Liver (tissue), 10 donors: ENCODE measurements at places on chromosomes 12 and 14.

GRCh38 chr14:85528080-85528896, 1.7 kb upstream of the FLRT2 start:
- DNase-seq: no peak
- no peak overlapping the region for H3K27ac ChIP-seq
- peaks cover 33% of the 10 kb centered on the region for H3K4me1 ChIP-seq
- no peaks in the 10 kb centered on the region for H3K36me3 ChIP-seq
- peaks cover 2% of the 10 kb centered on the region for H3K27me3 ChIP-seq
- no peak overlapping the region for H3K4me3 ChIP-seq

- no peaks in the 10 kb centered on the region for H3K36me3 ChIP-seq
- no peak for DNase-seq
- H3K4me1 ChIP-seq: no peaks in the 10 kb centered on the region
- no peak overlapping the region for H3K27ac ChIP-seq
- no peak overlapping the region for H3K4me3 ChIP-seq
These were observed 64.1 kb upstream of the MDGA2 start for GRCh38 chr14:47739541-47739940.

DNA sequence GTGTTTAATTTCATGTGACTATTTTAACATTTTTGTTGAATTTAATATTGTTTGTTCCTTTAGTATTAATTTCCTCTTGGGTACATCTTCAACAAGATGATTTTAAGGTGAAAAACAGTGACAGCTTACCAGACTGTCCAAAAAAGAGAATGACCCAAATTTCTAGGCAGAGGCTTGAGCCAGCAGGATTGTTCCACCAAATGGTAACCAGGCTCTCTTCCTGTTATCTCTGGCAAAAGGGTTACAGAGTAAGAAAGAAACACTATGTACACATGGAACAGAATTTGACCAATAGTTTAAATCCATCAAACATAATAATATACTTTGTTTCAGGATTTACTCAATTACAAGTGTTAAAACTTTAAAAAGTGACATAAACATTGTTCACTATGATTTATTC, 39.0 kb downstream of the YAF2 start:
- H3K36me3 ChIP-seq: peaks cover 1% of the 10 kb centered on the region
- DNase-seq: no peak
- H3K27me3 ChIP-seq: no peaks in the 10 kb centered on the region
- H3K4me3 ChIP-seq: no peak overlapping the region
- H3K4me1 ChIP-seq: no peaks in the 10 kb centered on the region

- no peak for DNase-seq
- H3K36me3 ChIP-seq: peaks cover 58% of the 10 kb centered on the region
These were observed 17.5 kb upstream of the ATF1 start for GRCh38 chr12:50746431-50746830.

- no peak for DNase-seq
- H3K4me3 ChIP-seq: no peak overlapping the region
- no peak overlapping the region for H3K27ac ChIP-seq
- H3K36me3 ChIP-seq: no peaks in the 10 kb centered on the region
These were observed 55.9 kb downstream of the CCDC92 start for GRCh38 chr12:123916729-123917128.

- peaks cover 5% of the 10 kb centered on the region for H3K27me3 ChIP-seq
- no peaks in the 10 kb centered on the region for H3K36me3 ChIP-seq
- no peak for DNase-seq
- peak overlapping the region; percentile 41 for H3K4me3 ChIP-seq
These were observed 441 bp downstream of the PDE3A start for GRCh38 chr12:20368651-20369304.

GRCh38 chr12:66555113-66555512, 123.8 kb downstream of the GRIP1 start:
- H3K27me3 ChIP-seq: no peaks in the 10 kb centered on the region
- no peak overlapping the region for H3K4me3 ChIP-seq
- no peaks in the 10 kb centered on the region for H3K36me3 ChIP-seq
- H3K27ac ChIP-seq: no peak overlapping the region
- no peak for DNase-seq
- no peaks in the 10 kb centered on the region for H3K4me1 ChIP-seq

DNA sequence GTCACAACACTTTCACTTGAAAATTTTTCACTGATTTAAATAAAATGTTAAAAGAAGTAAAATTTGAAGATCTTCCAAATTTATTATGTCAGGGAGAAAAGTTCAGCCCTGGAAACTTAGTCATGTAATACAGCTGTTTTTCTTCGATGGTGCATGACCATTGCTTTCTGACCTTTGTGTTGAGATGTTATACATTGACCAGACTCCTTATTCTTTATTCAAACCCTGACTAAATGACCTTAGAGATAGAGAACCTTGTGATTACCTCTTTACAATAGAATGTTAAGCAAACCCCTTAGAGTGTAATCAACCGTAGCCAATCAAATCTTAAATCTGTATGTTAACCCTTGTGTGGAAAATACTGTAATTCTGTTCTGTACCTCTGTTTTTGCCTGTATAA, 34.5 kb downstream of the PLCZ1 start:
- DNase-seq: no peak
- H3K36me3 ChIP-seq: no peaks in the 10 kb centered on the region
- H3K27ac ChIP-seq: no peak overlapping the region
- no peaks in the 10 kb centered on the region for H3K4me1 ChIP-seq

- no peaks in the 10 kb centered on the region for H3K4me1 ChIP-seq
- no peak overlapping the region for H3K4me3 ChIP-seq
- H3K36me3 ChIP-seq: no peaks in the 10 kb centered on the region
- H3K27ac ChIP-seq: no peak overlapping the region
- no peak for DNase-seq
These were observed 125.0 kb upstream of the PZP start for GRCh38 chr12:9333161-9333560.

DNA sequence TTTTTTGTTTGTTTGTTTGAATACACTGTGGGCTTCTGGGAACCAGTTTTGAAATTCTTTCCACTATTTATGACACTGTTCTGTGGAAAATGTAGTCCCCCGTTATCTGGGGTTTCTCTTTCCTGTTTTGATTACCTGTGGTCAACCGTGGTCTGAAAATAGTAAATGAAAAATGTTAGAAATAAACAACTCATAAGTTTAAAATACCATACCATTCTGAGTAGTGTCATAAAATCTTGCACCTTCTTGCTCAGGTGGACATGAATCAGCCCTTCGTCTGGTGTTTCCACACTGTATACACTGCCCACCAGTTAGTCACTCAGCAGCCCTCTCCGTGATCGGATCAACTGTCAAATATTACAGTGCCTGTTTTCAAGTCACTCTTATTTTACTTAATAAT, 5.1 kb upstream of the PAPOLA start:
- H3K36me3 ChIP-seq: no peaks in the 10 kb centered on the region
- no peaks in the 10 kb centered on the region for H3K27me3 ChIP-seq
- no peak overlapping the region for H3K4me3 ChIP-seq
- H3K4me1 ChIP-seq: no peaks in the 10 kb centered on the region
- DNase-seq: no peak
- no peak overlapping the region for H3K27ac ChIP-seq

DNA sequence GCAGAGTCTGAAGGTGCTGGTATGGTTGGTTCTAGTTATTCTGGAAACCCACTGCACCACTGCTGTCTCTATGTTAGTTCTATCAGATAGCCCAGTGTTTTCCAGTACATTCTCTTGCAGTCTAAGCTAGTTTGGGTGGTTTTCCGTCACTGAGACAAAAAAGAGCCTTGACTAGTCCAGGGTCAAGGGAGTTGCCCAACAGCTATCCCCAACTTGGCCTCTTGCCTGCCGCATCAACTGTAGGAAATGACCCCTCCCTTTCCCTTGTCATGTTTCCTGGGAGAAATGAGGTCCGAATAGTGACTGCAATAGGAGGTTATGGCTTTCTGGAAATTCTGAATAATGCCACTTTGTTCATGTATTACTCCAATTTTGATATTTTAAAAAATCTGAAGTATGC, 160.4 kb downstream of the EFCAB11 start:
- no peak overlapping the region for H3K4me3 ChIP-seq
- H3K27me3 ChIP-seq: no peaks in the 10 kb centered on the region
- no peaks in the 10 kb centered on the region for H3K4me1 ChIP-seq
- H3K27ac ChIP-seq: no peak overlapping the region
- H3K36me3 ChIP-seq: no peaks in the 10 kb centered on the region

DNA sequence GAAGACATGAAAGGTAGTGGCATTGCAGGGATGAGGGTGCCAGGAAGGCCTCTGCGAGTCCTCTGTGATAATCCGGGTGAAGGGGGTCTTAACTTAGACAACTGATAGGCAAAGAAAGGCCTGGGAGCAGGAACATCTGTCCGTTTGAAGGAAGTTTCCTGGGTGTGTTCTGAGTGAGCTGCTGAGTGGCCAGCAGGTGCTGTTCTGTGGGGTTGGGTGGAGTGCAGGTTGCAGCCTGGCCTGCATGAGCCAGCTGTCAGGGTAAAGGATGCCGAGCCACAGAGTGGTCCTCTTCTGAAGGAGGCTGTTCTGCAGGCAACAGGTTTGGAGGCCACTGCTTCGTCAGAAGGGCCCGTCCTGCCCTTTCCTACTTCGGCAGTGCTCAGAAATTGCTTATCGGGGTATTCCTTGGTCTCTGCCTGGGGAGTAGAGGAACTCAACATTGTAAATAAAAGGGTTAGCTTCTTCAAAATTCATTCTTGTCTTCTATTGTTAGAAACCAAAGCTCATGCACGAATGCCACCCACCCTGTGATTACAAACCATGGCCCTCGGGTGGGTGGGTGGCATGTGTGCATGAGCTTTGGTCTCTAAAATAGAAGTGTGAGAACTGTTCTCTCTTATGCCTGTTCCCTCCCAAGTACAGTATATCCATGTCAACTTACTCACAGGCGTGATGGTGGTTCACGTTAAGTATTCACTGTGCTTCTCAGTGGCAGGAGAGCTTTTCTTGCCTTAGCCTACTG, 118.9 kb downstream of the CHST11 start:
- H3K27ac ChIP-seq: no peak overlapping the region
- H3K27me3 ChIP-seq: no peaks in the 10 kb centered on the region
- no peak for DNase-seq
- H3K4me1 ChIP-seq: no peaks in the 10 kb centered on the region
- no peaks in the 10 kb centered on the region for H3K36me3 ChIP-seq

DNA sequence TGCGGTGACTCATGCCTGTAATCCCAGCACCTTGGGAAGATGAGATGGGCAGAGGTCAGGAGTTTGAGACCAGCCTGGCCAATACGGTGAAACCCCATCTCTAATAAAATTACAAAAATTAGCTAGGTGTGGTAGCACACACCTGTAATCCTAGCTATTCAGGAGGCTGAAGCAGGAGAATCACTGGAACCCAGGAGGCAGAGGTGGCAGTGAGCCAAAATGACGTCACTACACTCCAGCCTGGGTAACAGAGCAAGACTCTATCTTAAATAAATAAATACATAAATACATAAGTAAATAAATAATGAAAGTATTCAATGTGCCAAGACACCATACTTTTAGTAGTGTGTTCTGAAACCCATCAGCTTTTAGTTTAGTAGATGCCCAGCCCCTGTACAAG, 308.1 kb upstream of the FLRT2 start:
- no peak overlapping the region for H3K4me3 ChIP-seq
- H3K4me1 ChIP-seq: no peaks in the 10 kb centered on the region

GRCh38 chr14:103905842-103906456, 22.3 kb upstream of the TDRD9 start:
- H3K27ac ChIP-seq: no peak overlapping the region
- peaks cover 16% of the 10 kb centered on the region for H3K4me1 ChIP-seq
- H3K4me3 ChIP-seq: no peak overlapping the region

GRCh38 chr12:104462931-104463339, 6.2 kb downstream of the CHST11 start:
- no peak overlapping the region for H3K4me3 ChIP-seq
- DNase-seq: no peak
- no peaks in the 10 kb centered on the region for H3K4me1 ChIP-seq
- no peaks in the 10 kb centered on the region for H3K27me3 ChIP-seq
- H3K27ac ChIP-seq: no peak overlapping the region
- H3K36me3 ChIP-seq: no peaks in the 10 kb centered on the region

DNA sequence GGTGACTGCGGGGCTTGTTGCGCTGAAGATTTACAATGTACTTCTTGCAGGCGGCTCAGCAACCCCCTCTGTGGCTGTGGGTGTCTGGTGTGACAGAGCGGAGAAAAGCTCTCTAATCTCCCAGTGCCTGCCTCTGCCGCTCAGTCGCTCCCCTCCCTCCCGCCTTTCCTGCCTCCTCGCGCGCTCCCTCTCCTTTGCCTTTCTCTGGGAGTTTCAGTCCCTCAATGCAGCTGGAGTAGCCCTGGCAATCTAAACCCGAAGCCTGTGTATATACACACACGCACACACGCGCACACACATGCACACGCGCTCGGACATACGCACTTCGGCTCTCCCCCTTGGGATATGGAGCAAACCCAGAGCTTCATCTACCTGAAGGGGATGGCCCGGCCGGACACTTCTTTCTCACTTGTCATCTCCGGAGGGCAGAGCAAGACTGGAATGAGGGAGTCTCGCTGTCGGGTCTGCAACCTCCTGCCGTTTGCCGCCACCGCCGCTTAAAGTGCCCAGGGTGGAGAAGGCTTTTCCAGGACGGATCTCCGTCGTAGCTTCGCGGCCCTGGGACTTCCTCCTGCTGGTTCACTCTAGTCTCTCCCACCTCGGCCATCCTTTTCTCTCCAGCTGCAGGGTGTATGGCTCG, 599 bp upstream of the TRHDE start:
- H3K4me1 ChIP-seq: peaks cover 33% of the 10 kb centered on the region
- H3K36me3 ChIP-seq: no peaks in the 10 kb centered on the region

DNA sequence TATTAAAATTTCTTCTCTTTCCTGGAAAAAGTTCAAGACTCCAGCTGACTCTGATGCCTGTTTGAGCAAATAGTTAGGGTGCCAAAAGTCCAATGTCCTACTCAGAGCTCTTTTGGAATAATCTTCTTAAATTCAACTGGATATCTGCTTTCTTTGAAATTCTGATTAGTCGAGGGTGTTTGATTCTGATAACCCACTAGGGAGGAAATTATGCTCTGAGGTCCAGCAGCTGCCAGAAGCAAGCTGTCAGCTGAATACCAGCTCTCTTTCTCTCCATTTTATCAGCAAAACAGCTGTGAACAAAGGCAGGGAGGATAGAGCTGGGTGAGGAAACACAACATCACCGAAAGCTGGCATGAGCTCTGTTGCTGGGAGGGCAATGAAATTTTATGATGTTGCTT, 141.5 kb downstream of the CAND1 start:
- H3K27me3 ChIP-seq: no peaks in the 10 kb centered on the region
- DNase-seq: no peak
- no peak overlapping the region for H3K4me3 ChIP-seq
- no peaks in the 10 kb centered on the region for H3K36me3 ChIP-seq
- H3K4me1 ChIP-seq: no peaks in the 10 kb centered on the region

- H3K4me1 ChIP-seq: peaks cover 12% of the 10 kb centered on the region
- no peak for DNase-seq
- H3K27ac ChIP-seq: no peak overlapping the region
These were observed 1.3 kb upstream of the FOXG1 start for GRCh38 chr14:28765169-28765830.
